Effector CD4-positive, alpha-beta T cell (primary cell): ENCODE measurements at places on chromosomes 4 and X.

DNA sequence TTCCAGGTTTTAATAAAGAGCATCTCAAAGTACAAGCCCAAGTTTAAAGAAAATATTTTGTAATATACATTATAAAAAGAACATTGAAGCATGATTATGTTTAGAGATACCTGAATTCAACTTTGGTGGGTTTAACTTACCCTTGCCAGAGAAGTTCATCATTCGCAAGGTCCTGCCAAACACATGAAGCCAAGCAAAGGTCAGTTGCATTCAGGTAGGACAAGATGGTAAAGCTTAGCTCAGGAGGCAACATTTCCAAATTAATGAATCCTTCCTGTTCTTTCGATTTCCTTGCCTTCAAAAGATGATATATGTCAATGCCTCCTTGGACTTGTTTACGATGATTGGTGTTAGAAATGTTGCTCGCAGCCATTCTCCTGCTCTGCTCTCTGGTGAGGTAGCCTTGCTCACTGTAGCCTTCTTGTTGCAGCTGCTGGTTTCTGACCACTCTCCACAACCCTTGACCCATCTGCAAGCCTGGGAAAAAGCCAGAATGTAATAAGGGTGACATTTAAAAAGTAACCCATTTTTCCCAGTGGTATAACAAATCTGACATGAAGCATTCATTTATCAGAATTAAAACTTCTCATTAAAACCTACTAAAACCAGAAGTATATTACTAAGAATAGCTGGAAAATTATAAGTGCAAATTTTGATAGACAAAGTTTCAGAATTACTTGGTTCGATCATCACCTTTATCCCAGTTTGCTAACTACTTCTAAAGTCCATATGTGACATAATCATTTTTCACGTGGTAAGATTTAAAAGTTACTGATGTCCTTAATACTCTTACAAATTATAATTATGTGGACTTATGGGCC lies 20.6 kb downstream of the FBXO8 start:
- DNase-seq, result no peak

DNA sequence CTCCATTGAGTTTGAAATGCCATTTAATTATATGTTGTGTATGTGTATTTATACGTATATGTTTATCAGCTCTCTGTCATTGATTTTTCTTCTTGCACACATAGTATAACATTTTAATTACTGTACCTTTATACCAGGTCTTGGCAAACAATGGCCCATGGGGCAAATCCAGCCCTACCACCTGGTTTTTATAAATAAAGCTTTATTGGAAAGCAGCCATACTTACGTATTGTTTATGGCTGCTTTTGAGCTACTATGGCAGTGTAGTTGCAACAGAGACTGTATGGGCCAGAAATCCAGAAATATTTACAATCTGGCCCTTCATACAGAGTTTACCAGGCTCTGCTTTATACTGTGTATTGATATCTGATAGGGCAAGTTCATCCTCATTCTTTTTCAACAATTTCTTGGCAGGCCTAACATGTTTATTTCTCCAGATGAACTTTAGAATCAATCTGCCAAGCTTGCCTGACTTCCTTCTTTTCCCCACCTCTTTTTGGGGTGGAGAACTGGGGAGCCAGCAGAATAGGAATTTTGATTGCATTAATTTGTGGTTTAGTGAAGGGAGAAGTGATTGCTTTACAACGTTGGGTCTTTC lies 15.8 kb downstream of the DCUN1D4 start:
- DNase-seq, result no peak

DNA sequence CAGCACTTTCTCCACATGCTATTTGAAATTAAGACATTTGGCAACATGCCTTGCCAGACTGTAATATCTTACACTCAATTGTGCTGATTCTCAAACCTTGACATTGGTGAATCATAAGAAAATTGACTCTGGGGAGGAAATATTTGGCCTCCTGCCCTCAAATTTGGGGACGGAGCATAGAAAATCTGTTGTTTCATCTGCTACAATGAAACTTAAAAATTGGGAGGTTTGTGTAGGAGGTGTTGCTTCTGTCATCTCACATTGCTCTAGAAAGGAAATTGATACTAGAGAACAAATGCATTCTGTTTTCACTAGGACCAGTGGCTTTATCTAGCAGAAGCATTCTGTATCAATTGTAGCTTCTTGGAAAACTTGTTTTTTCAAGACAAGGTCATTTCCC lies 5.3 kb downstream of the OCRL start:
- no peak for DNase-seq

GRCh38 chr4:7547368-7548040 lies 112.8 kb upstream of the PSAPL1 start:
- no peak for DNase-seq
